Common myeloid progenitor, CD34-positive (primary cell): ENCODE measurements at places on chromosomes 3 and 15.

DNA sequence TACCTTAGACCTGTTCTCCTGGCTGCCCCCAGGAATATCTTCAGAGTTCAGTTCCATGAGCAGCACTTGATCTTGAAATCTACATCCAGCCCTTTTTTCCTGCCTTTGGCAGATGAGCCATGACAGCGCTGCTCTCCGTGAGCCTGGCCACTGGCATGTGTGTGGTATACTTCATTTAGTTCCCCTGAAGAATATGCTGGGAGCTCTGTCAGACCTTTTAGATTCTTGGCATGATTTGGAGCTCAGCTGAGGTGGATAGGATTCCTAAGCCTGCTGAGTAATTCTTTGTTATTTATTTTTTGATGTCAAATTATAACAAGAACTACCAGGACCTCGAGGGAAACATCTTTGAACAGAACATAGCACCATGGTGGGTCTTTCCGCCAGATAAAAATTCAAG lies 121.7 kb downstream of the EDEM1 start:
- DNase-seq = no peak

- DNase-seq = no peak
Measured at GRCh38 chr3:49313896-49314688, 25.8 kb downstream of the USP4 start.

DNA sequence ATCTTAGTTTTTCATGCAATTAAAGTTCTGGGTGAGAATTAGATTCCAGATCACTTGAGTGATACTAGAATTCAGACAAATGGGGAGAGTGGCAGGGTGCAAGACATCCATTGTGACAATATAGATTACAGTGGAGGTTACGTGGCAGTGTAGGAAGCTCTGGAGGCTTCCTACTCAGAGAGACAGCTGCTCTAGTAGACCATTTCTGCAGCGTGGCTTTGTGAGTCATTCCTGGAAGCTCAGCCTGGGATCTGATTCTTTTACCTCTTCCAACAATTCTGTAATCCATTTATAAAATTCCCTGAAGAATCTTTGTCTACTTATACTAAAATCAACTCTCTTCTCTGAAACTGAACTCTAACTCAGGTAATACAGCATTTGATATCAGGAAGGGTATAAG lies 90.4 kb upstream of the ASB14 start:
- DNase-seq = no peak

DNA sequence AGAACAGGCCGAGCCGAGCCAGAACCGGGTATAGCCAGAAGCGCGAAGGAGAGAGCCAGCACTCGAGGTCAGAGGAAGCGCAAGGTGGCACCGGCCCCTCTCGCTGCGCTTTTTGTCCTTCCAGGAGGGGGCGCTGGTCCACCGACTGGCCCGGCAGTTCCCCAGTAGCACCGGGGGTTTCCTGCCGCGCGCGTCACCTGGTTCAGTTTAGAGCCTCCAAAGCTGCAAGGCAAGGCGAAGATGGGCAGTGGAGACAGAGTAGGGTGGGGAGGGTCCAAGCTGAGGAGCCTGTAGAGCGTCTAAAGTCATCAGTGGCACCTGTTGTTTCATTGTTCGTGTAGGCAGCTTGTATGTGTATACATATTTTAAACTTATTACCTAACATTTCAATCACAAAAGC lies 7.6 kb upstream of the NR2E3 start:
- DNase-seq = peak; percentile 70

- DNase-seq = no peak
Measured at GRCh38 chr15:91627473-91628278, 225.8 kb upstream of the SLCO3A1 start.

GRCh38 chr3:127870156-127870555 lies 44.9 kb upstream of the KBTBD12 start:
- no peak for DNase-seq

DNA sequence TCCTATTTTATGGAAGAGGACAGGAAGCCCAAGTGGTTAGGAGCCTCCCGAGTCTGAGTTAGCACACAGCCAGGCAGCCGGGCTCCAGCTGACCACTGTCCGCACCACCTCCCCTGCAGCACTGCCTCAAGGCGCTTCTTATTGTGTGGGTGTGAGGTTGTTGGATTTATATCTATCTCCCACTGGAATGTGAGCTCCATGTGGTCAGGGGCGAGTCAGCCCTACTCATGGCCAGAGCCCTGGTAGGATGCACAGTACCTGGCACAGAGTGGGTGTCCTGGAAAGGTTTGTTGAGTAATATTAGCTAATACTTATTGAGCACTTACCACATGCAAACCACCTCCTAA lies 9.7 kb upstream of the FBLN2 start:
- no peak for DNase-seq

- no peak for DNase-seq
Measured at GRCh38 chr15:74175271-74176191, 2.0 kb downstream of the ISLR start.

GRCh38 chr3:16140116-16140893 lies 34.2 kb upstream of the GALNT15 start:
- no peak for DNase-seq

GRCh38 chr3:137222736-137223225 lies 265.0 kb downstream of the IL20RB start:
- DNase-seq = no peak

DNA sequence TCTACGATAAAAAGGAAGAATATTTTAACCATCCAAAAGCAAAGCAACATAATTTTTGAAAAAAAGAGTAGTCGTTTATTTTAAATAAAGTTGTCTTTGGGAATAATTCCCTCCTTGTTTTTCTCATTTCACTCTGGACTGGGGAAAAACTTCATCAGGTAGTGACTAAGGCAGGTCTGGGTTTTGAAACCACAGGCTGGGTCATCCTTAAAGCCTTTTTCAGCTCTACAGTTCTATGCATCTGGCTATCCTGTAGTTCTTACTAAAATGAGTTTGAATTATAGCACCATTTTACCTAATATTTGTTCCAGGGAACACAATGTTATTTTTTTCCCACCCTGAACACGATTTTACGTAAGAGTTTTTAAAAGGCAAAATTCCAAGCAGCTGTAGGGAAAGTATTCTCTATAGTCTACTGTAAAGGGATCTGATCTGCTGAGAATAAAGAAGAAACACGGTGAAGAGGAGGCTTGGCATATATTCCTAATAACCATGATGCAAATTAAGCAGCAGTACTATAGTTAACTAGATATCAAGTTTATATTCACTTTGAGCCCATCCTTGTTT lies 107.7 kb downstream of the OSBPL10 start:
- DNase-seq = no peak

- no peak for DNase-seq
Measured at GRCh38 chr3:62433396-62433795, 60.0 kb upstream of the FEZF2 start.

GRCh38 chr3:13579063-13579462 lies 30.1 kb downstream of the FBLN2 start:
- no peak for DNase-seq
